Liver (tissue), 10 donors: ENCODE measurements at places on chromosomes 11 and 22.

DNA sequence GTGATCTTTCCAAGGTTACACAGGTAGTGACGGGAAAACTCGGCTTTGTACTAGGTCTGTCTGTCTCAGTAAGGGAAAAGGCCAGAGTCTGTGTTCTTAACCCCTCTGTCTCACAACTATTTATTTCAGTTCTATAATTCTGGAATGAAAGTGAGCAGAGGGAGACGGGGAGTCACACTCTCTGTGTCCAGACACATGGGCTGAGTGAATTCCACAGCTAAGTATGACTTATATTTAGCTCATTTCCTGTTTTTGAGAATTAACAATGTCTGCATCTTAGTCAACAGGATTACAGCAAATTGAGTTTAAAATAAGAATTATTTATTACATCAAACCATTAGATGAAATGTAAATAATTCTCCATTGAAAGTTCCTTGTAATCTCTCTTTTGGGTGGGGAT lies 62.5 kb upstream of the OR4B1 start:
- no peak for DNase-seq

DNA sequence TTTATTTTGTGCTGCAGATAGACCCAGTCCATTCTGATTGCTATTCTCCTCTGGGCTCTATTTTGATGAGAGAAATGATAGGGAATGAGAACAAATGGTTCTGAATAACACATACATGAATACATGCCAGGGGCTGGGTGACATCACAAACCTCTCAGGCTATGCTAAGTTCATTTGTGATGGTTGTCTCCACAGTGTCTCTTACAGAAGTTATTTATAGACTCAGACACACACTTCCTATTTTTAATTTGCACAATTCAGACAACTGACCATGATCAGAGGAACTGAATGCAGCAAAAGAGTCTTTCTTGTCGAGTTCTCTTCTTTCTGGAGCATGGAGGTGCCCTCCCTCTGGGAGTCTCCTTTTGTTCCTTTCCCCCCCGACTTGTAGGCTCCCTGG lies 991.7 kb downstream of the OPCML start:
- DNase-seq = no peak

- DNase-seq = no peak
Observed at GRCh38 chr11:65557280-65558001, 718 bp downstream of the LTBP3 start.

GRCh38 chr22:27995801-27996528 lies 76.9 kb upstream of the PITPNB start:
- no peak for DNase-seq

- no peak for DNase-seq
Observed at GRCh38 chr22:32628628-32629572, 154.3 kb downstream of the FBXO7 start.

GRCh38 chr22:42459287-42460063 lies 27.3 kb upstream of the NFAM1 start:
- no peak for DNase-seq

DNA sequence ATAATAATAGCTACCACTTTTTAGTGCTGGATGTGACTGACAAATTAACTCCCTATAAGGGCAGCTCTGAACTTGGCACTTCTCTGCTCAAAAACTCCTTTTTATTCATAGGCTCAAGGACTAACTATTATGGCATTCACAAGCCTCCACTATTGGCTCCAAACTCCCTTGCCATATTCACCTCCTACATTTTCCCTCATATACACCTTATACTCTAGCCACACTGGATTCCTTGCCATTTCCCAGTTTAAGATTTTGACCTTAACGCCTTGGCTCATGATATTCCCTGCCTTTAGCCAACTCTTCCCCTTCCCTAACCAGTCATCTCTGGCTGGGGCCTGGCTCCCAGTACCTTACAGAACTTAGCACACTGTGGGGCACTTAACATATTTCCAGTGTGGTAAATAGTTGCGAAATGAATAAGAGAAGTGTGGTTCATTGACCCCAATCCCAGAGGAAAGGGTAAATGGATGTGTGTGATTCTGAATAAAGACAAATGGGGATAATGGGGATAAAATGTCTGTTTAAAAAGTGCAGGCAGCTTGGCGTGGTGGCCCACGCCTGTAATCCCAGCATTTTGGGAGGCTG lies 40.0 kb upstream of the SORL1 start:
- no peak for DNase-seq

GRCh38 chr11:14061721-14062120 lies 99.2 kb downstream of the SPON1 start:
- no peak for DNase-seq

GRCh38 chr22:49733631-49734030 lies 94.0 kb downstream of the BRD1 start:
- DNase-seq = no peak

- no peak for DNase-seq
Observed at GRCh38 chr22:49517667-49518185, 309.9 kb downstream of the BRD1 start.

GRCh38 chr11:118060869-118061268 lies 16.0 kb upstream of the TMPRSS4 start:
- DNase-seq = no peak

GRCh38 chr11:128948583-128948982 lies 5.9 kb upstream of the TP53AIP1 start:
- no peak for DNase-seq

- DNase-seq = no peak
Observed at GRCh38 chr11:25247336-25247735, 750.5 kb downstream of the LUZP2 start.
